Activated CD8-positive, alpha-beta memory T cell treated with anti-CD3 and anti-CD28 coated beads for 1 hour (primary cell): ENCODE measurements at places on chromosomes 1 and 21.

- DNase-seq: no peak
Observed at GRCh38 chr1:167601442-167602383, 28.3 kb upstream of the RCSD1 start.

DNA sequence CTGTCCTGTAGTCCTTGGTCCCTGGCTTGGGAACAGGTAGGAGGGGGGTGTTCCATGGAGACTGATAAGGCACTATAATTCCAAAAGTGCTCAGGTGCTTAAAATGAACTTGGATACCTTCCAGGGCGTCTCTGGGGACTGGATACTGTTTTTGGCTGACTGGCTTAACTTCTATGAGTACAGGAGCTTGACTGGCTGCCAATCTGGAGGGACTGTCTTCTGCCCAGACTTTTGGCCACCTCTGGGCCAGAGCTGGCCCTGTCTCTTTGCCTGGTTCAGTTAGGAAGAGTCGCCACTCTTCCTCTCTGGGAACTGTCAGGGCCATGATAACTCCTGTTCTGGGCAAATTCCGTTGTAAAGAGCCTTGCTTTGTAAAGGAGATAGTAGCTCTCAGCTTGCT, 407.0 kb downstream of the TGFB2 start:
- no peak for DNase-seq

DNA sequence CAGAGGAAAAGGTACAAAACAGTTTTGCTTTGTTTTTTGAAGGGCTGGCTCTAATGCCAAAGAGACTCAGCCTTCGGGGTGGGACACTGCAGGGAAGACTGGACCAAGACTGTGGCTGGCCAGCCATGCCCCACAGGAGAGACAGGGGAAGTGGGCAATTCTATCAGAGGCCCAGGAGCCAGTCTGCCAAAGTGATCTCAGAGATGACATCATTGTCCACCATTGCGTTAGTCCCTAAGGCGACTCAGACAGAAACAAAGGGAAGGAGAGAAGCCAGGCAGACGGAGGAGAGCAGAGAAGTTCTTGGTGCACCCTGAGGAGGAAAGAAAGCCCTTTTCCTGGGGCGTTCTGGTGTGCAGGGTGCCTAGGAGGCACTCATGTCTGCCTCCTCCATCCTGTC, 26.4 kb downstream of the OPTC start:
- no peak for DNase-seq

- DNase-seq: no peak
Observed at GRCh38 chr1:217026531-217026930, 303.3 kb upstream of the ESRRG start.

DNA sequence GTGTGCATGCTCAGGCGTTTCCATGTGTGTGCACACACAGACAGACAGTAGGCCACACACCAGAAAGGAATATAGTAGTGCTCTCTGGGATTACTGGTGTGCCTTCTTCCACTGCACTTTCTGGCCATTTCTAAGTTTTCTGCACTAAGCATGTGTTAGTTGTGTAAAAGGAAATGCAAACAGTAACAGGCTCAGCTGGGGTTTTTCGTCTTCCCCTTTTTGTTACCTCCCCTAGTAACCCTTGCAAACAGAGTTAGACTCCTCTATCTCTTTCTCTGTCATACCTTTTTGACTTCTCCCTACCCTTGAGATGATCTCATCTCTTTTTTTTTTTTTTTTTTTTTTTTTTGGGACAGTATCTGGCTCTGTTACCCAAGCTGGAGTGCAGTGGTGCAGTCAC, 196.3 kb downstream of the SDCCAG8 start:
- no peak for DNase-seq

DNA sequence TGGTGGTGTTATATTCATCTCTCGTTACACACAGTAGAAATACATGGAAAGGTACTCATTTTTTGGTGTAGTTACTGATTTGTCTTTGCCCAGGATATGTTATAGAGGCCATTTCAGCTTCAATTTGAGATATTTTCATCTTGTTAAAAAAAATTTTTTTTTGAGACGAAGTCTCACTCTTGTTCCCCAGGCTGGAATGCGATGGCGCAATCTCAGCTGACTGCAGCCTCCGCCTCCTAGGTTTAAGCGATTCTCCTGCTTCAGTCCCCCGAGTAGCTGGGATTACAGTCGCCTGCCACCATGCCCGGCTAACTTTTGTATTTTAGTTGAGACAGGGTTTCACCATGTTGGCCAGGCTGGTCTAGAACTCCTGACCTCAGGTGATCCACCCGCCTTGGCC, 19.0 kb downstream of the MORC3 start:
- DNase-seq: no peak
